ENCODE measurements at places on chromosomes 11 and 22.
A peak's percentile ranks its signal among the peaks of the same experiment; 100 is the strongest.

GRCh38 chr22:23874871-23875270, 17.2 kb downstream of the SLC2A11 start:
- DNase-seq: no peak

- peak; percentile 44 for DNase-seq
Measured at GRCh38 chr11:66725647-66726046, 3.4 kb downstream of the SPTBN2 start.

GRCh38 chr11:122721964-122722266, 66.4 kb downstream of the UBASH3B start:
- no peak for DNase-seq

- DNase-seq: no peak
Measured at GRCh38 chr11:24531528-24531927, 34.7 kb downstream of the LUZP2 start.

DNA sequence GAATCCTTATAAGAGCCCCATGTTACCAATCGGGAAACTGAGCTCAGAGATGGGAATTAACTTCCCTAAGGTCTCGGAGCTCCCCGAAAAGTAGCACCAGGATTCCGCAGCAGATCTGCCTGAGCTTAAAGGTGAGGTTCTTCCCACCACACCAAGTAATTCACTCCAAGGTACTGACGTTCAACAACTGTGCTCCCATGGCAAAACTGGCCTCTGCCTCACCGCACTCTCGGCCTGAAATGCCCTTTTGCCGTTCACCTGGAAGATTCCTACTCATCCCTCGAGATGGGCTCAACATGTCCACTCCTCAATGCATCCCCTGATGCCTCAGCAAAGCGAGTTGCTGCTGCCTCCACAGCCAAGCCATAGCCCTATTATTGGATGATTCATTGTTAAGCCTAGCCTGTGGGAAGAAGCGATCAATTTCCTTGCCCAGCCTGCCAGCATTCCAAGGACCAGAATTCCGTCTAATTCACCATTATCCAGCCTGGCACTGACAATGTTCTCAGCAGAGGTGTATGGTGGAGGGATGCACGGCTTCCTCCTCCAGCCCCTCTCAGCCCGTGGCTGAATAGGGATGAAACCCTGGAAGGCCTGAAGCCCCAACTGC, 4.2 kb downstream of the PLAAT3 start:
- DNase-seq: peak; percentile 47

GRCh38 chr11:67418476-67419281, 3.2 kb downstream of the CARNS1 start:
- no peak for DNase-seq

DNA sequence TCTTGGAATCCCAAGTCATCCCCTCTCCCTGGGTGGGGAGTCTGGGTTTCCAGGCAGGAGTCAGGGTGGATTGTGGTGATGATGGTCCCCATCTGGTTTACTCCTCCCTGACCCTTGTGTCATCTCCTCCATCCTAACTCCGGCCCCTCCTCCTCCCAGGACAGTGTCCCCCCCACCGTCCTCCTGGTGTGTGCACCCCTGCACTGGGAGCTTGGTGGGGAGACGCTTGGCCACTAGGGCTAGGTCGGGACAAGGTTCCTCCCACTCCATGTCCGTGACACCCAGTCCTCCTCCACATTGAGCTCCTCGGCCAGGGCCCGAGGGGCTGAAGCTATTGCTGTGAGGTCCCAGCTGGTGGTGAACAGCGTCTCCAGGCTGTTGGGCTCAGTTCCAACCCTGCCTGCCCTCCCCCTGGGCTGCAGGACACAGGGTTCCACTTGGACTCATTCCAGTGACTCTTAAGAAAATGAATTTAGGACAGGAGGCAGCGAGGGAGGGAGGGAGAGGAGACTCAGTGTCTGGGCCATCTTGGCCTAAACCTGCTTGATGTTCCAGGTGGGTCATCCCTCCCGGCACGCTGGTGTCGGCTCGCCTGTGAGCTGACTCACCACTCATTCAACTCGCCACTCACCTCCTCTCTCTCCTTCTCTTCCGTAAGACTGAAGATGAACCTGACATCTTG, 433.2 kb downstream of the TBC1D22A start:
- no peak for DNase-seq

DNA sequence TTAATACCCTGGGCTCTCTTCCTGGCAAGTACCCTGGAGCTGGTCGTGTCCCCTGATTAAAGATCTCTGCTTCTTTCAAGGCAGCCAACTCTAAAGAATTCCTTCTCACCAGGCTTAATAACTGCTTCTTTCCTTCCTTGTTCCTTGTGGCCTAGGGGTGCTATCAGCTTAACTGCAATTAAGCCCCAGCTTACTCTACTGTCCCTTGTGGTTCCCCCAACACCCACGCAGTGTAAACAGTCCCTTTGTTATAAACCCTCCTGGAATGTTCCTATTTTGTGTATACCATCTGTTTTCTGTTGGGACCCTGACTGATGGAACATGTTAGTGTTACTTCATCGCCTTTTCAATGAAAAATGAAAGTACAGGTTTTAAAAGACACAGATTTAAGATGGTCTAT, 126.4 kb upstream of the KIRREL3 start:
- no peak for DNase-seq

DNA sequence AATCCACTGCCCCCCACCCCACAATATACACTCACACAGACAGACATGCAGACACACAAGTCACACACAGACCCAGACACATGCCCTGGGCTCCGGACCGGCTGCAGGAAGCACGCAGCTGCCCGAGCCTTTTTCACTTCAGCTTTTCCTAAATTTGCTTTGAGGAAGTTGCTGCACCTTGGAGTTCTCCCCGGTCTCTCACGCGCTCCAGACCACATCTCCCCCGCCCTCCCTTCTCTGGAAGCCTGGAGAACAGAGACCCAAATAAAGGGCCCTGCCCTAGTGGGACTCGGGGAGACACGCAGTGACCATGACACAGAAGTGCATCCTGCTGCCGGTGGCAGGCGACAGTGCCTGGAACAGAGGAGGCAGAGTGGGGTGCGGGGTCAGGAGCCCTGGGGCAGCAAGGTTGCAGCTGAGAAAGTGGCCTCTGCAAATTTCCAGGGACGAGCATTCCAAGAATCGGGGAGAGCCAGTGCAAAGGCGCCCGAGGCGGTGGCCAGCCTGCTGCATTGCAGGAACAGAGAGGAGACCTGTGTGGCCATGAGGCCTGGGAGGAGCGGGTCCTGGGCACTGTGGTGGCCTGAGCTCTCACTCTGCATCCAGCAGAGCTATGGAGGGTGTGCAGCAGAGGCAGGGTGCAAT, 19.1 kb downstream of the RPL3 start:
- no peak for DNase-seq

DNA sequence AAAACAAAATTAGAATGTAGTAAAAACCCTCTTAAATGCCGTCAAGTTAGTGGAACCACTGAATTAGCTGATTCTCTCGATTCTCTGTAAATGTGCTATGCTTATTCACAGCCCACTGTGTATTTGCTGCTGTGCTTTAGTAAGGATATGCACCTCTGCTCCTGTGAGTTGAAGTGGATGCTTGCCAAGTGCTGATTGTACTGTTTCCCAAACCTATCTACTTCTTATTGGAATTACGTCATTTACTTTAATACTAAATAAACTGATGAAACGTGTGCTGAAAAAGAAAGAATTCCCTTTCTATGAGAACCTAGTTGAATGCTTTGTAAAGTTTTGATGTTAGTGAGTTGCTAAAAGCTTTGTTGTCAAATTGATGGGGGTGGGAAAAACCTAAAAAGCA, 158.4 kb downstream of the LRRC4C start:
- peak; percentile 81 for DNase-seq

- no peak for DNase-seq
Measured at GRCh38 chr22:50302041-50302541, 5.4 kb downstream of the PLXNB2 start.

DNA sequence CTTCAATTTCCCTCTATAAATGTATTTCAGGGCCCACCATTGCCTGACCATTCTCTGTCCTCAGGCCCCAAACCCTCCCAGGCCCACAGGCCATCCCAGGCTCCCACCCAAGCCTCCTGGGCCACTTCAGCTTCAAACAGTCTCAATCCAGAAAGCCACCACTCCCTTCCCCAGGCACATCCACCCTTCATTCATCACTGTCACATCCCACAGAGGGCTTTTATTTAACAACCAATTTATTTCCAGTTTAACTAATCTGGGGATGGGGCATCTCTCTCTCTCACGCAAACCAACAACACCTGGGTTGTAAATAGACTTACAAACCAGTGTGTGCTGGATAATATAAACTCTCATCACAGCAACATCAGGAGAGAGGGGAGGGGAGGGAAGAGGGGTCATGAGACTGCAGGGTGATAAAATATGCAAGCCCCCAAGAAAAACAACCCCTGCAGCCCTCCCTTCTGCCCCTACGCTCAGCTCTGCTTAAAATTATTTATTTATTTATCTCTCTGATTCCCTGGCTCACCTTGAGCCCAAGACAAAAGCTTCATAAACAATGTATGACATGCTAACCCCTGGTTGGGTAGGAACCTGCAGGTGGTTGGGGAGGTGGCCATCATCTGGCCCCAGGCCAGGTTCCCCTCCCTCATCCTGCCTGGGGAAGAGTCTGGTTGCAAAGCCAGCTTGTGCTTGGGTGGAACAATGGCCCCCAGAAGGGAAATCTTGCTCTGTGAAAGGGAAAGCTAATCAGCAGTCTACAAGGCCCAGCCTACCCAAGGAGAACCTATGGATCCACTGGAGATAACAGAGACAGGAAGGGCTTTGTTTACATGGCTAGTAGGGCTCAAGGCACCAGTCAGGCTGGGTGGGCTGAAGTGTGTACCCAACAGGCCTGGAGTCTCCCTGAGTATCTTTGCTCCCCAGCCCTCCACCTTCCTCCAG, 359.2 kb downstream of the BUD13 start:
- DNase-seq: no peak

DNA sequence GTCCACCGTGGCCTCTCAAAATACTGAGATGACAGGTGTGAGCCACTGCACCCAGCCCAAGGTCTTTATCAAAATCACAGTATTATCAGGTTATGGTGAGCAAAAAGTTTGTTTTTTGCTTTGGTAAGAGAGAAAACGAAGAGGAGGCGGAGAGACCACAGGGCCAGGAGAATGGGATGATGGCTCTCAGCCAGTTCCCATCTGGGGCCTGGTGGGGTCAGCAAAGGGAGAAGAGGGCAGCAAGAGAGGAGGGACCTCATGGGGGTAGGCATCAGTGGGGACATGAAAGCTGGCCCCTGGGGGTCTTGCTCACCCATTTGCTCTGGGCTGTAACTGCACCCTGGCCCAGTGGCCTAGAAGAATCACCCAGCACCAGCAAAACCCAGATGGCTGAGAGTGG, 190.2 kb downstream of the SHANK2 start:
- DNase-seq: no peak

GRCh38 chr11:128580612-128581011, 6.7 kb downstream of the ETS1 start:
- no peak for DNase-seq

DNA sequence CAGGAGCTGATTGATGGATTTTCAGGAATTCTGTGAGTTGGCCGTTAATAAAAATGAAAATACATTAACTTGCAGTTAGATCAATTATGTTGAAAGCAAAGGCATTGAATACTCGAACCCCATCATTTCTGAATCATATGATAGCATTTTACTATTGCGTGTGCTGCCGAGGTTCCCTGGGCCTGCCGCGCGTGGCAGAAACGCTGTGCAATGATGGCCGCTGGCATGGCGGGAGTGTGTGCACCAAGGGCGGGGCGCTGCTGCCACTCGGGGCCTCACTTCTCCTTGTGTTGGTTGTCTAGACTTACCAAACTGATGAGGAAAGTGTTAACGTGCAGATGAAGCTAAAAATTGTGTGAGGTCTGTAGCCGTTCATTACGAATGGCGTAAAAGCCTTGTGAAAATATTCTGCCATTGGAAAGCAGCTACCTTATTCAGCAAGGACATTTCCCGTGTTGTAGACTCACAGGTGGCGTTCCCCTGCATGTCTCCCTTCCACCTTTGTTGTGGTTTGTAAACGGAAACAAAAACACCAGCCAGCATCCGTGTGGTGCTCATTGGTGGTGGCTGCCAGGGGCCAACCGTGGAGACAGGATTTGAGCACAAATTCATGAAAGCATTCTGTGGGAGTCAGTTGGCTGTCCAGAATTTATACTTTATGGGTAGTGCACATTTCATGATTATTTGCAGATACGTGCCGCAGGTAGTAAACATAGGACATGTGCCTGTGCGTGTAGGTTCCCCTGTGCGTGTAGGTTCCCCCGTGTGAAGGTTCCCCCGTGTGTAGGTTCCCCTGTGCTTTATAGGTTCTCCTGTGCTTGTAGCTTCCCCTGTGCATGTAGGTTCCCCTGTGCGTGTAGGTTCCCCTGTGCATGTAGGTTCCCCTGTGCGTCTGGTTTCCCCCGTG, 5.9 kb upstream of the GRAMD4 start:
- no peak for DNase-seq

- DNase-seq: no peak
Measured at GRCh38 chr11:129590030-129590752, 214.5 kb downstream of the BARX2 start.

DNA sequence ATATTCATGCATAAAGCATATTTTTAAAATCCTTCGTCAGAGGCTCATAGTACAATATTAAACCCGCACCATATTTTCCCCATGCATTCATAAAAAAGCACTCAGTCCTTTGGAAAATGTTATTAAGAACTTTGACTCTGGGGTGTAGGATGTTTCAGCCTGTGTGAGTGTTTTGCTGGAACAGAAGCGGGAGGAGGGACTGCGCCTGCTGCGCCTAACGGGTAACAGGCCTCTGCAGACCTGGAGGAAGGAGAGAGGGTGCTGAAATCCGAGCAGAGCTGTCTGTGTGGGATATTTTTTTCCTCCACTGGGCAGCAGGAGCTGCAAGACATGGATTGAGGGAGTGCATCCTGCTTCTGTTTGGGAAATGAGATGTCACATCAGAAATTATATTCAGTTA, 483.0 kb downstream of the BRD1 start:
- no peak for DNase-seq

DNA sequence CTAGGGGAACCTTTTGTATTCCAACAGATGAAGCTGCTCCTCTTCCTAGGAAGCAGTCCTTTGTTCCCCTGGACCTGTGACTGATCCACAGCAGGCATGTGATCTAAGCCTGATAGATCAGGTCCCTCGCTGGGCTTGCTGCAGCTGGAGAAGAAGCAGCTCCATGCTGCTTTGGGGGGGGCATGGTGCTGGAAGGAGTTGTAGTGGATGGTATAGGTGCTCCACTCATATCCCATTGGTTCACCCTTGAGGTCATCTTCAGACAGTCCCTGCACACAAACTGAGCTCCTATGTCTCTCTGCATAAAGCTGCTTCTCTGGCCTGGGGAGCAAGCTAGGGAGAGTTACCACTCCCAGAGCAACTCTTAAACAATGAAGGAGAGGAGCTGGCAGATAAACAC, 9.5 kb upstream of the RIC3 start:
- DNase-seq: no peak

DNA sequence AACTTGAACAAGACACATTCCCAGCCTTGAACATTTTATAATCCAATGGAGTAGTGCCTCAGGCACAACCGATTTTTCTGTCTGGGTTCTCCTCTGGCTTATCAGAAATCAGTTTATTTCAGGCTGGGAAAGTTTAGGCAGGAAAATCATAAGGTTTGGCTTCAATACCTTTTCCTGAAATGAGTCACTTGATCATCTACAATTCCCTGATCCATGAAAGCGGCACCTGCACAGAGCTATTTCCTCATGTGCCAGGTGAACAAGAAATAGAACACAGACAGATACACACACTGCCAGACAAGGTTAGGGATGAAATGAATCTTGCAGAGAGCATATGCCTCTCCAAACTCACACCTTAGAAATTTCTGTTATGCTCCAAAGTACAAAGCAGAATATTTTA, 106.7 kb upstream of the OR9G4 start:
- DNase-seq: no peak

- no peak for DNase-seq
Measured at GRCh38 chr11:61134801-61135257, 26.4 kb downstream of the VPS37C start.
